NCI-H2029 treated with DMSO at 0.1 percent for 48 hours (cell line): ENCODE measurements at places on chromosomes 1 and 21.

DNA sequence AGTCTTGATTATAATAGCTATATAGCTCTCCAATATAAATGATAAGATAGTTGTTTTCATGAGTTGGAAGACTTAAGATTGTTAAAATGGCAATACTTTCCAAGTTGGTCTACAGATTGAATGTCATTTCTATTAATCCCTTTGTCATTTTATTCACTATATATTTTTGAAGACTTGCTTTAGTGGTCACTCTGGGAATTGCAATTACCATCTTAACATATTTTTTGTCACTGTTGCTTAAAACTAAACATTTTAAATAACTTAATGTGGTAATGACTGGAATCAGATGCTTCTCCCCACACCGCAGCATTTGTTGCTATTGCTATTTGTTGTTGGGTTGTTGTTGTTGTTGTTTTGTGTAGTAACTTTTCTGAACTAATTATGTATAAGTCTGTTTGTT lies 1592.9 kb downstream of the MRPL39 start:
- no peak for DNase-seq

DNA sequence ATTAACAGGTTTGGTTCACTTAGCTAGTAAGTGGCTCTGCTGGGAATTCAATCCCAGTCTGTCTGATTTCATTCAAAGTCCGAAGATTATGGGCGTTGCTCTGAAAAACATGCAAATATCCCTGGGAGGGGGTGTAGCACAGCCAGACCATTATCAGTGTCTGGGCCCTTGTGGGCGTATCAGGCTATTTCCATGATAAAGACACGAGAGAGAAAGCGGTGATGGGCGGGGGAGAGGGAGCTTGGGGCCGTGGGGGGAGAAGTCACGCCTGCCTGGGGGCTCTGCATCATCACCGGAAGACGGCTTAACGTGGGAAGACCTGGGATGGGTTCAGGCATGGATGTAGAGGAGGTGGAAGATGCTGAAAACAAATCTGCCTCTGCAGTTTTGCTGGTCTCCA lies 25.8 kb downstream of the IL6R start:
- DNase-seq: no peak

- DNase-seq: no peak
Observed at GRCh38 chr1:155463865-155464650, 98.5 kb downstream of the ASH1L start.

GRCh38 chr1:206455666-206456344 lies 14.5 kb upstream of the IKBKE start:
- no peak for DNase-seq

- DNase-seq: no peak
Observed at GRCh38 chr1:83559129-83559840, 439.6 kb downstream of the TTLL7 start.

DNA sequence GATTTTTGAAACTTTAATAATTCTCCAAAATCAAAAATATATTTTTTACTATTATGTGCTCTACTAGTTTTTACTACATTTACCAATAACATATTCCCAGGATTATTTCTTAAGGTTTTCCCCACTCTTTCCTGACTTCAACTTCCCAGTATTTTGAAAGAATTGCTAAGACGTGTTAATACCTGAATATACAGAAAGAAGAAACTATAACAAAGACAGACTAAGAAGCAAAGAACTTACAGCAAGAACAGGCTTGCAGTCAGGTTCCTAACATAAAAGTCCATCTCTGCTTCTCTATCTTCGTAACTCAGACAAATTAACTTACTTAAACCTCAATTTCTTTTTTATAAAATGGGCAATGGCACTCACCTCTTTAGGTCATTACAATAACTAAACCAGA lies 63.2 kb downstream of the SRSF11 start:
- DNase-seq: no peak

- DNase-seq: no peak
Observed at GRCh38 chr1:23801338-23801748, 789 bp upstream of the GALE start.

- DNase-seq: peak; percentile 79
Observed at GRCh38 chr1:245690946-245691541, 536.3 kb downstream of the KIF26B start.

DNA sequence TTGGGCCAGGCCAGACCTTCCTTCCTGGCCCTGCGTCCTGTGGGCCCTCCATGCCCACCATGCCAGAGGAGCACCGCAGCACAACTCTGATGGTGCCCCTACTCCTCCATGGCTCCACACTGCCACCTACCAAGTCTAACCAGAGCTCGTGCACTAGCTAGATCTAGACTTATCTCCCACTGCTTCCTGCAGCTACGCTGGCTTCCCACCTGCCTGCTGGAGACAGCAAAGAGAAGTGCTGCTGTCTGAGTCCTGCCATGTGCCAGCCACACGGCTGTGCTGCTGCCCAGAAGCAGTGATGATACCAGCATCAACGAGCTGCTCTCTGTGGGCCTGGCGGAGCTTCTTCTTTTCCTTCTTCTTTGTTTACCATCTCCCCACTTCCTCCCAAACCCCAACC lies 4.5 kb downstream of the GUCA2B start:
- DNase-seq: no peak

- DNase-seq: peak; percentile 31
Observed at GRCh38 chr1:152001631-152002584, 8.2 kb upstream of the S100A10 start.

DNA sequence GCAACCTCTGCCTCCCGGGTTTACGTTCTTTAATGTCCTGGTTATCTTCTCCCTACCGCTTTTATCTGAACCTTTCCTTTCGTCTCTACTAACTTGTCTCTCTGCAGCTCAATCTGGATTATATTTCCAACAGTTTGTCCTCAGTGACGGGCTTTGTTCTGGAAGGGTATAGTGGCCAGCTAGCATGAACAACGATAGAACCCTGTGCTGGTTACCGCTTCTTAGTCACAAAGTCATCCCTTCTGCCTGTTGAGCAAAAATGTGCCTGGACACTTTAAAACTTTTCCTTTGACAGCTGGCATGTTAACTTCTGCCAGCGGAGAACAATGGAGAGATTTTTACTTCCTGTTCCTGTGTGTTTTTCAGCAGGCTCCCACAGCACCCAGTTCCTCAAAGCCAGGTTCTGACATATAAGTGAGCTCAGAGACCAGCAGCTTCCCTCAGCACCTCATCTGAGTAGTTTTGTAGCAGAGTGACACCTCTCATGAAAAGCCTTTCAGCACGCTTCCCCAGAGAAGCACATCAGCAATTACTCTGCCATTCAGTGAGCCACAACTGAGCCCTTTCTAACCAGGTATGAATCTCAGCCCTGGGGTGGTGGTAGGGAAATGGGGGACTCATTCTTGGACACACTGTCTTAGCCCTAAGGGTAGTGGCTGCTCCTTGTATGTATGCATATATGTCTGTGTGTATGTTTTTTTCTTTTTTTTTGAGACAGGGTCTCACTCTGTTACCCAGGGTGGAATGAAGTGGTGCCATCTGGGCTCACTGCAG lies 23.6 kb upstream of the CCDC17 start:
- no peak for DNase-seq

GRCh38 chr1:163076981-163077761 lies 8.0 kb downstream of the RGS4 start:
- DNase-seq: no peak

GRCh38 chr21:32352526-32352925 lies 40.3 kb downstream of the URB1 start:
- DNase-seq: no peak

- no peak for DNase-seq
Observed at GRCh38 chr1:170407581-170407980, 124.4 kb upstream of the GORAB start.

DNA sequence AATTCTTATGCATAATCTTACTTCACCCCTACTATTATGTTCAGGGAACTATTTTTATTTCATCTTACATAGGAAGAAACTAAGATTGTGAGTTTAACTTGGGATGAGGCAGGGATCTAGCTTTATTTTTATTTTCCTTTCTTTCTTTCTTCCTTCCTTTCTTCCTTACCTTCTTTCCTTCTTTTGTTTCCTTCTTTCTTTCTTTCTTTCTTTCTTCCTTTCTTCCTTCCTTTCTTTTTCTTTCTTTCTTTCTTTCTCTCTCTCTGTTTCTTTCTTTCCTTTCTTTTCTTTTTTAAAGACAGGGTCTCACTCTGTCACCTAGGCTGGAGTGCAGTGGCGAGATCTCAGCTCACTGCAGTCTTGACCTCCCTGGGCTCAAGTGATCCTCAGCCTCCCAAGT lies 28.9 kb downstream of the NEK2 start:
- no peak for DNase-seq

DNA sequence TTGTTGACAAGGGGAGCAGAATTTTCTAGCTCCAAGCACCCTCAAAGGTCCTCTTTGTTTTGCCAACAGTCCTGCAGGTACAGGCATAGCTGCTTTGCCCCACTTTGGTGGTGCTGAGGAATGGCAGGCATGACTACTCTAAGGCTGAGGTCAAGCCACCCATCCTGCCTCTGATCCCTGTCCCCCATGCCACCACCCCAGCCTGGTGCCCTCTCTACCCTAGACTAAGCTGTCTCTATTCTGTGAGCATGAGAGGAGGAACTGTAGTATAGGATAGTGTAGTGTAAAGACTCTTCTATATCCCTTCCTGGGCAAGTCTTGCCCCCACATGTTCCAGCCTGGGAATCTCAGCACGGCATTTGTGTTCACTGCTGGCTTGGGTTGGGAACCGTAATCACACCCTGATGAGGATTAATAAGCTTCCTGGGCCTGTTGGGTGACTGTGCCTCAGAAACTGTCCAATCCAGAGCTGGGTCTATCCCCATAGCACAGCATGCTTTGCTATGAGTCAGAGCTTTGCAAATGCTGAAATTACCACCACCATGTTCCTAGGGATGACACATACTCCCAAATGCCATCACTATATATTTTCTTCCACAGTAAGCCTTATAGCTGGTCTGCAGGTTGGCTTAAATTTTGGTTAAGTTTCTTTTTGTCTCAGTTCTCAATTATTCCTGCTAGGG lies 105.7 kb upstream of the PPP2R5A start:
- no peak for DNase-seq

DNA sequence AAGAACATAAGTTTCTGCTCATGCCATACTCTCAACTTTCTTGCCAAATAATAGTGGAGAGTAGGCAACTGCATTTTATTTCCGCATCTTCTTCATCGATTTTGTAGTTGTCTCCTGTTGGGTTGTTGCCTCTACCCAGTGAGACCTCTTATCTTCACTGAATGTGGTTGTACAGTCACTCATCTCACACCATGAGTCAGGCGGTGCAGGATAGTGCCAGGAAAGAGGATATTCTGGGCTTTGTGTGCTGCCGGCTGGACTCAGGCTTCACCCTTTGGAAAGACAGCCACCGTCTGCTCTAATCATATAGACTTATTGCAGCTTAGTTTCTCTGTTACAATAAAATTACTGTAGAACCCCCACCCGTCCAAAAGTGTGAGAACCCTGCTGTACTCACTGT lies 154.3 kb upstream of the USP24 start:
- DNase-seq: no peak

DNA sequence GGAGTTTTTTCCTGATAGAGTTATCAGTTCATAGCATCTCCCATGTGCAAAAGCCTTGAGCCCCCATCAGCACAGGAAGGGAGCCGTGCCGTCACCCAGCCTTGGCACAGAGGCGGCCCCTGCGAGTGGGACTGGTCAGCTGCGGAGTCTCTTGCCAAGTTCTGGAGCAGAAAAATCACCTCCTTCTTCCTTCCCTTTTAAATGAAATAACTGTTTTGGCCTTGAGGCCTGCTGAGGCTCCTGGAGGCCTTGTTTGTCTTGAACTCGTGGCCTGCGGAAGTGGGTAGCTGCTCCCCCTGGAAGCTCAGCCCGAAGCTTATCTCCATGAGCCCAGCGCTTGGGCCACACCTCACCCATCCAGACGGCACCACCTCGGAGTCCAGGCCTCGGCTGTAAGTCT lies 145.7 kb upstream of the TMEM51 start:
- DNase-seq: no peak

GRCh38 chr1:110047463-110047862 lies 13.0 kb downstream of the STRIP1 start:
- no peak for DNase-seq

DNA sequence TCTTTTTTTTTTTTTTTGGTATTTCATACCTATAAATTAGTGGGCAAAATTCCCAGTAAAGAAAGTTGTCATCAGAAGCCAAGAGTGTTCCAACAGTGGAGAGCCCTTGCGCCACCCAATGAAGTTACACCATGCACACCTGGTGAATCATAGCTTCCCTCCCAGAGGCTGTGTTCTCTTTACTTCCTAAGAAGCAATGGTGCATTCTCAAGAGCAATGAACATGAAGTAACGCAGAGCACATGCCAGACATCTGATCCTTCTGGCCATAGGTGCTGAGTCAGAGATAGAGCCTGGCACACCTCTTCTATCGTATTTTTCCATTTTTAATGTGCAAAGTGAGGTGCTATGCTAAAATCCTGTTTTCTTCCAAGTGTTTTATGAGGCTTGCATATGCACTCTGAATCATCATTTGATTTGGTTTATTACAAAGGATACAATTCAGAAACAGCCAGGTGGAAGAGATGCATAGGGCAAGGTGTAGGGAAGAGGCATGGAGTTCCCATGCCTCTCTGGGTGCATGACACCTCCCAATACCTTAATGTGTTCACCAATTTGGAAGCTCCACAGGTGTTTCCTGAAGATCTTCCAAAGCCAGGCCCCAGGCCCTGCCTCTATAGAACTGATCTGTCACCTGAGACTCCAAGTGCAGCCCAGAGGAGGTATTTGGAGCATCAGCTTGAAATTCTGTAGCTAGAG lies 408.0 kb downstream of the SIPA1L2 start:
- DNase-seq: no peak

- no peak for DNase-seq
Observed at GRCh38 chr1:84916897-84917296, 23.9 kb upstream of the LPAR3 start.

- no peak for DNase-seq
Observed at GRCh38 chr21:40667967-40668366, 179.0 kb downstream of the DSCAM start.

GRCh38 chr21:25589887-25590286 lies 17.4 kb downstream of the MRPL39 start:
- DNase-seq: no peak
